ENCODE measurements at places on chromosomes 13 and 19.
A peak's percentile ranks its signal among the peaks of the same experiment; 100 is the strongest.

DNA sequence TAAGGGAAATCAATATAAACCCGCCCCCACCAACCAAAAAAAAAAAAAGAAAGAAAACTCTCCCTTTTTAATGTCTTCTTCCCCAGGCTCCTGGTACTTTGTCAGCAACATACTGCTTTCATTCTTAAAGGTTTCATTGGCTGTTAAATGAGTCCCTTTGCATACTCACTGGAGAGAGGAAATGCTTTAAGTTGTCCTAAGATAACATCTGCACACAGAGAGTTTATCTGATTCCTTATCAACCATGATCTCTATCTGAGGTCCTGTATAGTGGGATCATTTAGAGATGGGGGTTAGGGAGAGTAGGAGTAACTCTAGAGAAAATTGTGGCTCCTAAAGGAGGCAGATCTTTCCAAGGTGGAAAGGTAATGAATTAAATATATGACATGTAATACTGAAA, 156.5 kb downstream of the OXGR1 start:
- DNase-seq = no peak

DNA sequence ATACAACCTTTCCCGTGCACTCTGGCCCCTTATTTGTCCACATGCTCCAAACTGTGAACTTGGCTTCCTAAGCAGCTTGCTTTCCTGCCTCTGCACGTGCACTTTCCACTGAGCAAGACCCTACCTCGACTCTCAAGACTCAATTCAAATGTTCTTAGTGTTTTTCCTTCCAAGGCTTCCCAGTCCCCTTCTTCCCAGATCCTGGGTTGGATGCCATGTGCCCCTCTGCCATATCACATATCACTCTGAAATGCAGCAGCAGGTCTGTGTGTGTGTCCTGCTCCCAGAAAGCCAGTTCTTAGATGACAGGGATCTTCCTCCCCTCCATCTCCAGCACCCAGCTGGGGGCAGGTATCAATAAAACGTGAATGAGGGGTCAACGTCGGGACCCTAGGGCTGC, 3.0 kb downstream of the ZNF557 start:
- no peak for DNase-seq

- peak; percentile 90 for DNase-seq
Observed at GRCh38 chr13:53137779-53138178, 109.2 kb downstream of the OLFM4 start.

GRCh38 chr13:79919091-79919490, 421.8 kb downstream of the SPRY2 start:
- no peak for DNase-seq

DNA sequence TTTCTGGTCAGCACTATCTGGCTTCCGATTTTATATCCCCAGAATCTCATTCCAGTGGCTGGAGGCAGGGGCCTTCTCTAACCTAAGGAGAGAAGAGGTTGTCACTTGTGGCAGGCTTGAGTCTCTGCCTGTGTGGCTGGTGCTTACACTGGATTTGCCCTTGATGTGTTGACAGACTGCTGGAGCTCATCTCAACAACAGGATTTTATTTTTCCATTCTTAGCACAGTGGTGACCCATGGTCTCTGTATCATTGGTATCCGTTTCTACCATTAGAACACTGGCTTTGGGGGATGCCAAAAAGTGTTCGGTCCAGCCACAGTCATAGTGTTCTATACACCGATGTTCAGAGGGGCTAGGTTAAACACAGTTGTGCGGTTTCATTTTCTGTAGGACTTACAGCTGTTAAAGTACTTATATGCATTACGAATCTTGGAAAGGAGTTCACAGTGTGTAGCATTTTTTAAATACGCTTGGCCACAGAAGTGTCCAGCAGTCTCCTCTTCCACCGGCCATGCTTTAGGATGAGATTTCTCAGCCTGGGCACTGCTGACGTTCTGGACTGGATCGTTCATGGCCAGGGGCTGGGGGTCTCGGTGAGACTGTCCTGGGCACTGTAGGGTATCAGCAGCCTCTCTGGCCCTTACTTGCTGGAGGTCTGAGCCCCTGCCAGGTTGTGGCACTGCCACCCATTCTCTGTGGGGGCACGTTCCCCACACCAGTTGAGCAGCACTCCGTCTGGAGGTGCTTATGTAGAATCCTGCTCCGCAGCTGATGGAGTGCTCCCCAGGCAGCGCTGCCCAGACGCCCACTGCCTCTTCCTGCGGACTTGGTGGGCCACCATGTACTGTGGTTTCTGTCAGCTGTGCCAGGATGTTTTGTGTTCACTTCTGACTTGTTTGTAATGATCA, 41.4 kb upstream of the TEX29 start:
- DNase-seq = no peak

DNA sequence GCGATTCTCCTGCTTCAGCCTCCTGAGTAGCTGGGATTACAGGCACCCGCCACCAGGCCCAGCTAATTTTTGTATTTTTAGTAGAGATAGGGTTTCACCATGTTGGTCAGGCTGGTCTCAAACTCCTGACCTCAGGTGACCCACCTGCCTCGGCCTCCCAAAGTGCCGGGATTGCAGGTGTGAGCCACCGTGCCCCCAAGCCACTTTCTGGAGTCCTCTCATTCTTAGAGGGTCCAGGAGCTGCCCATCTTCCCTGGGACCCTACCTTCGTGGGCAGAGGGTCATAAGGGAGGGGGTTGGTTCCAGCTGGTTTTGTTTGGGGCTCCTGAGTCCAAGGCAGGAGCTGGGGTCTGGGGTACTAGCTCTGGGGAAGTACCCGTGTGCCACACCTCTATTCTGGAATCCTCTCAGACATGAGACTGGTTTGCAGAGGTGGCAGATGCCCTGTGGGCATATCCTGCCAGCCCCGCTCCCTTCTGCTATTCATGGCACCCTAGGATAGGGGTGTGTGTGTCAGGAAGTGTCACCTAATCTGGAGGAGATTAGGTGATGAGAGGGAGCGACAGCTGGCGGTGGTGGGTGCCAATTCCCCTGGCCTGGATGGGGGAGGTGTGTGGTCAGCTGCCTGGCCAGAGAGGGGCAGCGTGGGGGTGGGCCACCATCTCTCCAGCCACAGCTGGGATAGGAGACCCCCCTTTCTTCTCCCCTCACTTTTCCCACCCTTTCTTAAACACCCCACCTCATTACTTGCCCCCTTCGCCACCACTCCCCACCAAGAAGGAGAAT, 2.1 kb downstream of the PRMT1 start:
- DNase-seq = no peak

DNA sequence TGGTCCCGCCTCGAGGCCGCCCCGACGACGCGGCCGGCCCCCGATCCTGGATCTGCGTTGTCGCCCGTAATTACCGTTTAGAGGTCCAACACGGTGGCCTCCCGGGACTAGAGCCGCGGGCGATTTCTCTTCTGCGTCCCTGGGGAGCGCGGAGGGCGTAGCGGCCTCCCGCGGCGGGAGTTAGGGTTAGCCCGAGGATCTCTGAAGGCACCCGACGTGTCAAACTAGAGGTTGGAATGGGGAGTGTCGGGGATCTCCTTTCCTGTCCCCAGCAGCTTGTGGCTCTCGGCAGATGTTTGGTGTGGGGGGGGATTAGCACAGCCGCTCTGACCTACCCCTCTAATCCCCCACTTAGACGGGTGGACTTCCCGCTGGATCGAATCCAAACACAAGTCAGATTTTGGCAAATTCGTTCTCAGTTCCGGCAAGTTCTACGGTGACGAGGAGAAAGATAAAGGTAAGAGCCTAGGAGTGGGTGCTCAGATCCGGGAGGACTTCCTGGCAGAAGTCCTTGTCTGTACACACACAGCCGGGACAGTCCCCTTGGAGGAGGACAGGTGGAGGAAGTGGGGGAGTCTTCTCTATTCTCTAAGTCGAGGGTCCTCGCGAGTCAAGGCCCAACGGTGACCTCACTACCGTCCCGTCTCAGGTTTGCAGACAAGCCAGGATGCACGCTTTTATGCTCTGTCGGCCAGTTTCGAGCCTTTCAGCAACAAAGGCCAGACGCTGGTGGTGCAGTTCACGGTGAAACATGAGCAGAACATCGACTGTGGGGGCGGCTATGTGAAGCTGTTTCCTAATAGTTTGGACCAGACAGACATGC, 581 bp downstream of the CALR start:
- no peak for DNase-seq

DNA sequence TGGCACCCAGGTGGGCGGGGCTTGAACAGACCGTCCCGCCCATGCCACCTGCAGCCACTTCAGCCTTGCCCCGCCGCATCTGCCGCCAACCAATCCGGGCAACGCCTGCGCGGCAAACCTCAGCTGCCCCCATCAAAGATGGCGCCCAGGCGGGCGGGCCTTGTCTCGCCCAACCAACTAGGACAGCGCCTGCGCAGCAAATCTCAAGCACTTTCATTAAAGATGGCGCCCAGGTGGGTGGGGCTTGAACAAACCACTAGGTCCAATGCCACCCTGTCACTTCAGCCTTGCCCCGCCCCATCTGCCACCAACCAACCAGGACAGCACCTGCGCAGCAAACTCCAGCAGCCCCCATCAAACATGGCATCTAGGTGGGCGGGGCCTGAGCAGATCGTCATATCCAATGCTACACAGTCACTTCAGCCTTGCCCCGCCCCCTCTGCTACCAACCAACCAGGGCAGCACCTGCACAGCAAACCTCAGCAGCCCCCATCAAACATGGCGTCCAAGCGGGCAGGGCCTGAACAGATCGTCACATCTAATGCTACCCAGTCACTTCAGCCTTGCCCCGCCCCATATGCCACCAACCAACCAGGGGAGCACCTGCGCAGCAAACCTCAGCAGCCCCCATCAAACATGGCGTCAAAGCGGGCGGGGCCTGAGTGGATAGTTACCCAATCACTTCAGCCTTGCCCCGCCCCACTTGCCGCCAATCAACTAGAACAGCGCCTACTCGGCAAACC, 1.4 kb downstream of the PEG3 start:
- peak; percentile 88 for DNase-seq

DNA sequence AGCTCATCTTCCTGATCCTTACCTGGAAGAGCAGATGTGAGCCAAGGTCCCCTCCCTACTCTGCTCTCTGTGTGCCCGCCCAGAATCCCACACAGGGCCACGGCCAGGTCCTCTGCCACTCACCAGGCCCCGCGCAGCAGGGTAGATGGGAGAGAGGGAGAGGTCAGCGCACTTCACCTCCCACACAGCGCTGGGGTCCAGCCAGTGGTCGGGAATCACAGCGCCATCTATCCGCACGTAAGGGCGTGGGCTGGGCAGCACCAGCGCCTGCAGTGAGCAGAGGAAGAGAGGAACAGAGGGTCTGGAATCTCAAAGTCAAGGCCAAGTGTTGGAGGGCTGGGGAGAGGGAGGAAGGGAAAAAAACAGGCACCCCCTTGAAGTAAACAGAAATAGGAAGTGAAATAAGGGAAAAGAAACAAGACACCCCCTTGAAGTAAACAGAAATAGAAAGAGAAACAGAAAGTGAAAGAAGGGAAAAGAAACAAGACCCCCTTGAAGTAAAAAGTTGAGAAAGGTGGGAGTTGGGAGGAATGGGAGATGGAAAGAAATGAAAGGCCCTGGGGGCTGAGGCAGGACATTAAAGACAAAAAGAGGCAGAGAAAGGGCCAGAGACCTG, 7.0 kb upstream of the PLA2G4C start:
- no peak for DNase-seq

DNA sequence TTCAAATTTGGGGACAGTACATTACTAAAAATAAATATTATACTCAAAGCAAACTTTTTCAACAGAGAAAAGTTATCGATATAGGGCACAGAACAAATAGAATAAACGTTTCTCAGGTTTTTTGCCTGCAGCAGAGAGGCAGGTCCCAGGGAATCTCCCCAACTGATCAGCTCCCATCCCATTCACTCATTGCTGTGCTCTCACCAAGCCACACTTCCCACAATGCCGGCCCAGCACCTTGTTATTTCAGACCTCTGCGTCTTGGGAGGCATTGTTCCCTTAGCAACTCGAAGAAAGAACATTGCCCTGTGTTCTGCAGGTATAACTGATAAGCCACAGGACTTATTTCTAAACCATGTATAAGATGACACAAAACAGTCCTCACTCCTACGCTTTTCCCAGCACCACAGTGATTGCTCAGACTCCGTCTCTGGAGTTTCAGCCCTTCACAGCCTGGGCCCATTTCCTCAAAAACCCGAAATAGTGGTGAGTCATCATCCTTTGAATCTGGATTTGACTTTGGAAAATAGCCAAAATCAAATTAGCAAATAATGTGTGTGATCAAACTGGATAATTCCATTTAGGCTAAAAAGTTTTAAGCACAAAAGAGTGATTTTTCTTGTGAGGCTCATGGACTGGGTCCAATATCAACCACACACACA, 100.4 kb downstream of the DCLK1 start:
- DNase-seq = no peak

- no peak for DNase-seq
Observed at GRCh38 chr19:41027273-41027967, 36.3 kb downstream of the CYP2B6 start.

GRCh38 chr19:47544075-47544474, 28.9 kb downstream of the ZNF541 start:
- no peak for DNase-seq

GRCh38 chr19:53826876-53827275, 2.8 kb upstream of the NLRP12 start:
- no peak for DNase-seq

DNA sequence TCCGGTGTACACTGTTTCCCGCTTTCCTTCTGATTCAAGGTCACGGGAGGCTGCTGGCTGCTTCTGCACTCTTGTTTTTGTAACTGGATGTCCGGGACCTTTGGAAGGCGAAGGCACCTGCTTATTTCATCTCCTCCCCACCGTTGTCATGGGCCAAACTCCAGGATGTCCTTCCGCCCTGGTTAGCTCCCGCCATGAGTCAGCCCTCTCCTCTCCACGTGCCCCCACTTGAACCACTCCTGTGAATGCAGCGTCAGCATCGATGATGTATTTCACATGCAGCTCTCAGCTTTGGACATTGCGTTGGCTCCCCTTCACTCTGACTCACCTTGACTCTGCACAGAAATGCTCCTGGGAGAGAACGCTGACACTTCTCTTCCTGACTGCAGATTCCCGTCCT, 5.5 kb upstream of the GALP start:
- DNase-seq = no peak

DNA sequence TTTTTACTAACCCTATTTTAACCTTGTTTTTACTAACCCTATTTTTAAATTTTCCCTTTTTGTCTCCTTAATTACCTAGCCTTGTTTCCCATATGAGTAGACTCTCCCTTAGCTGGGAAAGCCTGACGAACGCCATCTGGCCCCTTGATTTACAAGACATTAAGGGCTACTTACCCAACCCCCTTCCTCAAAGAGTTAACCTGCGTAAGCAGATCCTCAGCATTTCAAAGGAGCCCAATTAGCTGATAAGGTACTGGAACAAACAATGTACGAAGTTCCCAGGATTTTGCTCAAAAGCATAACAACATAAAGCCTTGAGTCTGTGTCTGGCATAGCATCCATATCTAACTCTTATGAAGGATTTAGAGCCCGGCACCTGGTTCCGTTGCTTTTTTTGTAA, 4.7 kb upstream of the MVB12A start:
- DNase-seq = no peak

GRCh38 chr19:35295792-35296462, 4.0 kb downstream of the MAG start:
- DNase-seq = no peak

- no peak for DNase-seq
Observed at GRCh38 chr19:21581646-21582240, 76.3 kb downstream of the ZNF429 start.

DNA sequence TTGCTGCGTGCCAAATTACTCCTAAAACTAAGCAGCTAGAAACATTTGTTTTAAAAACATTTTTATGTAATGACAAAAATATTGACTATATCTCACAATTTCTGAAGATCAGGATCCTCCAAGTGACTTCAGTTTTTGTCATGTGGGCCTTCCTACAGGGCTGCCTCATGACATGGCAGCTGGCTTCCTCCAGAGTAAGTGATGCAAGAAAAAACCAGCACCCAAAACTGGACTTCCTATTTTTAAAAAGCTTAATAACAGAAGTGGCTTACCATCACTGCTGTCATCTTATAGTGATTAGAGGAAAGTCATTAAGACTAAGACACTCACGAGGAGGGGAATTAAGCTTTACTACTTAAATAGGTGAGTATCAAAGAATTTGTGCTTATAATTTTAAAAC, 681.7 kb downstream of the PCDH17 start:
- no peak for DNase-seq
